ENCODE measurements at places on chromosomes 5 and 9.

DNA sequence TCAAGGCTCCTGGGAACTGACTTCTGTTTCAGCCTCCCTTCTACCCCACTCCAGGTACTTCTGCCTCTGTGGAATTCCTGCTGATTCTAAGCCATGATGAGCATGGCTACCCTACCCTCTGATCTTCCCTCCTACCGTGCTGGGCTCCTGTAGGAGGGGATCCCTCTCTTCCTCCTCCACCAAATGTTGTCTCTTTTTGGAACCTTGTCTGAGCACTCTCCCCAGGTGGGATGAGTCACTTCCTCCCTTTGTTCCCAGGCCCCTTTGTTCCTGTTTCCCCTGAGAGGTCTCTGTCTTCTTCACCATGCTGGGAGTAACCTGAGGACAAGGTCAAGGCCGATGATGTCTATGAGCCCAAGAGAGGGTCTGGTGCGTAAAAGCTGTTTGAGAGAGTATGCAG is 213.2 kb downstream of the GABBR2 start:
- no peak for DNase-seq

DNA sequence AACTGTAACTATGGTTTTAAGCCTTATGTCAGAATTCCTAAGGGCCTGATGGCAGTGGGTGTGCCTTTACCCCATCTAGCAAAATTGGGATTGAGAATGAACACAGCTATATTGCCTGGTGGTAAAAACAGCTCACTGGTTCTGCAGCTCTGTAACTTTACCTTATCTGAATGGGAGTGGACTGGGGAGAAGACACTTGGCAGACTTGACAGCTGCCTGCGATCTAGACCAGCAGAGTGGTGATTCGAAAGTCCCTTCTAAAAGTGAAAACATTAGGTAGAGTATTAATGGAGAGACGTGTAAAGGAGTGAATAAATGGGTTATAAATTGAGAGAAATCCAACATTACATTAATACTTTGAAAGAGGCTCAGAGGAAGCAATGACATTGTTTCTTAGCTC is 289.1 kb upstream of the EDIL3 start:
- DNase-seq: no peak

DNA sequence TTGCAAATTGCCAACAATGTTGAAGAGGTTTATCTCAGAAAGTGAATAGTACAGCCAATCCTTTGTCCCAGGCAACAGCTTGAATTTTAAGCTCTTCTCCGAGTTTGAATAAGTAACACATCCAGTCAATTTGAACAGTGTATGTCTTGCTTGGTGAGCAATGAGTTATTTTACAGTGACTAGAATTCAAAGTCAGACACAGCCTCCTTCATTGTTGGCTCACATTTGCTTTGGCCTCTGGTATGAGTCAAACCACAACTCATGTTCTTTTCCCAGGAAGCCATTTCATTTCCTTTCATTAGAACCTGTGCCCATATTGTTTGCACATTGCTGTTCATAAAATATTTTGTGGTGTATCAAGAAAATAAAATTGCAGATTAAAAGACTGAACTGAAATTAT is 622.0 kb upstream of the DAB2 start:
- DNase-seq: no peak

- DNase-seq: no peak
Observed at GRCh38 chr5:138663009-138663408, 87.8 kb upstream of the HSPA9 start.

GRCh38 chr5:129768735-129769134 is 20.8 kb downstream of the MINAR2 start:
- DNase-seq: no peak

DNA sequence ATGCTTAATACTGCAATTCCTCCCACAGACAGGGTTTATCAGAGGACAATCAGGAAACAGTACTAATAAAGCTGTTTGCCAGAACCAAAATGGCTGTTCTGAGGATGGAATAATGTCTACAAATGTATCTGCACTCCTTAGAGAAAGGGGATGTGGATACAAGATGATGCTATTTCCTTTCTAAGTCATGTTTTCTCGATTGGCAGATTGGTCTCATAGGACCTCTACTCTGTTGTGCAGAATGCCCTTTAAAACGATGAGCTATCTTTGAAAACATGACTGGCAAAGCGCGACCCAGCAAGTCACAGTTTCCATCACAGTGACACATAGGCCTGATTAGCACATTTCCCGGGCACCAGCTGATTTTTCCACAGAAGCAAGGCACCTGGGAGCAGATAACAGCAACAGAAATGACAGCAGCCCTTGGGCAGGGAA is 54.0 kb downstream of the AOPEP start:
- no peak for DNase-seq

DNA sequence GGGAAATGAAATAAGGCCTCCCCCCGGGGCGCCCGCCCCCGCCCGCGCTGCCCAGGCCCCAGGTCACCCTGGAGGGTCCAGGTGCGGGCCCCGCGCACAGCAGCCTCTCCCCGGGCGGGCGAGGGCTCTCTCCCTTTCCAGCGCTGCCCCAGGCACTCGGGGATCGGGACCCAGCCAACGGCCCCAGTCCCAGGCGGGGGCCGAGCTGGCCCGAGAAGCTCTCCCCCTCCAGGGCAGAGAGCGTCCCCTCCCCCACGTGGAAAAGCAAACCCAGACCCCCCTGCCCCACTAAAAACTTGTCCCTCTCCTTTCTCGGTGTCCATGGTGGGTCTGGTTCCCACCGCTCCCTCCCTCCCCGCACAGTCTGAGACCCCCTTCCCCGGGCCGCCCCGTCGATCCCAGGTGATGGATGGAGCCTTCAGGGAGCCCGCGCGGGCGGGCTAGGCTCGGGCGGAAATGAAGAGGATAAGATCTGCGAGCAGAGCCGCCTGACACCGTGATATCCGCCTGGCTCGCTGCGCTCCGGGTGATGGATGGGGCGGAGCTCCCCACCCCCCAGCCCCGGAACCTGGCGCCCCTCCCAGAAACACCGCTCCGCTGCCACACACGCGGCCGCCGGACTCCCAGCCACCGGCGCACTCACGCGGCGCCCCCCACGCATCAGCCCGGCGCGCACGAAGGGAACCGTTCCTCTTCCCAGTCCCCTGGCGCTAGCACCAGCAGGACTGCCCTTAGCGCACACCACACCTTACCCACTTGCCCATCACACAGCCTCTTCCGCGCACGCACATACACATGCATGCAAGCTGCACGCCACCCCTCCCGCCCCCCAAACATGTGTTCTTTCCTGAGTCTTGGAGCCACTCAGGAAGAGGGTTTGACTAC is 81.7 kb upstream of the ZBTB43 start:
- peak; percentile 37 for DNase-seq

- DNase-seq: no peak
Observed at GRCh38 chr9:130120832-130121231, 51.4 kb upstream of the NCS1 start.

- DNase-seq: peak; percentile 98
Observed at GRCh38 chr9:136885950-136886578, at the start of gene TRAF2. Gene TRAF2 (plus strand): TSS chr9:136886516. CDS start chr9:136898741, 12,225 bp downstream.

DNA sequence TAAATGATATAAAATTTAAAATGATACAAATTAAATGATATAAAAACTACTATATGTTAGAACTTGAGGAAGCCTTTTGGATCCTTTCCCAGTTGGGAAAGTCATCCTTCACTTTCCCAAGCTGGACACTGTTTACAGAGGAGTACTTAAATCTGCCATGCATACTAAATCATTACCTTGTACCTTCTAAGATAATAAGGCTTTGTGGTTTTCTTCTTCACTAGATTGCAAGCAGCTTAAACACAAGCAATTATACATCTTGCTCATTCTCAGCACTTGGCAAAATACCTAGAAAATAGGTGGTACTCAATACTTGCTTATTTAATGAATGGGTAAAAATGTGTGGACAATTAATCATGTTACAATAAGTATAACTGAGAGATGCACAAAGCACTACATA is 666.8 kb downstream of the PTPRD start:
- no peak for DNase-seq

- DNase-seq: no peak
Observed at GRCh38 chr9:129567842-129568559, 52.9 kb downstream of the C9orf50 start.

GRCh38 chr9:982394-983230 is 6.2 kb downstream of the DMRT3 start:
- DNase-seq: no peak

GRCh38 chr9:37466037-37466709 is 923 bp upstream of the ZBTB5 start:
- DNase-seq: peak; percentile 72

GRCh38 chr5:115394531-115394930 is 98.1 kb upstream of the CCDC112 start:
- no peak for DNase-seq

DNA sequence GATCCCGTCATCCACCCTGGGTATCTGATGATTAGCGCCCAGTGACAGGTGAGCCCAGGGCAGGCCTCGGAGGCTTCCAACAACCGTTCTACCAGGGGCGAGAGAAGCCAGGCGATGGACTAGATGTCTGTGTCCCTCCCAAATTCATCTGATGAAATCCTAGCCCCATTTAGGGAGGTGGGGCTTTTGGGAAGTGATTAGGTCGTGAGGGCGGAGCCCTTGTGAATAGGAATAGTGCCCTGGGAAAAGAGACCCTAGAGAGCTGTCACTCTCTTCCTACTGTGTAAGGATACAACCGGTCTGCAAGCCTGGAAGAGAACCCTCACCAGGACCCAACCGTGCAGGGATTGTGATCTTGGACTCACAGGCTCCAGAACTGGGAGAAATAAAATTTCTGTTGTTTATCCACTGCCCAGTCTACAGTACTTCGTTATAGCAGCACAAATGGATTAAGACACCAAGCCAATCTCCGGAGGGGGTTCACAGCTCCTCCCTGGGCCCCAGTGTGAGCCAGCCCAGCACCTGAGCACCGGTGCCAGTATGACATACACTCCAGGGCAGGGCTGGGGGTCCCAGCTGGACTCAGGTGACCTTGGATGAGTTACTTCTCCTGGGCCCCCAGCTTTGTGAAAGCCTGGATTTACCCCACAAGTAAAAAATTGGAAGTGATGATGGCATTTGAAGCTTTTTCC is 162.2 kb downstream of the DAB2IP start:
- DNase-seq: no peak

DNA sequence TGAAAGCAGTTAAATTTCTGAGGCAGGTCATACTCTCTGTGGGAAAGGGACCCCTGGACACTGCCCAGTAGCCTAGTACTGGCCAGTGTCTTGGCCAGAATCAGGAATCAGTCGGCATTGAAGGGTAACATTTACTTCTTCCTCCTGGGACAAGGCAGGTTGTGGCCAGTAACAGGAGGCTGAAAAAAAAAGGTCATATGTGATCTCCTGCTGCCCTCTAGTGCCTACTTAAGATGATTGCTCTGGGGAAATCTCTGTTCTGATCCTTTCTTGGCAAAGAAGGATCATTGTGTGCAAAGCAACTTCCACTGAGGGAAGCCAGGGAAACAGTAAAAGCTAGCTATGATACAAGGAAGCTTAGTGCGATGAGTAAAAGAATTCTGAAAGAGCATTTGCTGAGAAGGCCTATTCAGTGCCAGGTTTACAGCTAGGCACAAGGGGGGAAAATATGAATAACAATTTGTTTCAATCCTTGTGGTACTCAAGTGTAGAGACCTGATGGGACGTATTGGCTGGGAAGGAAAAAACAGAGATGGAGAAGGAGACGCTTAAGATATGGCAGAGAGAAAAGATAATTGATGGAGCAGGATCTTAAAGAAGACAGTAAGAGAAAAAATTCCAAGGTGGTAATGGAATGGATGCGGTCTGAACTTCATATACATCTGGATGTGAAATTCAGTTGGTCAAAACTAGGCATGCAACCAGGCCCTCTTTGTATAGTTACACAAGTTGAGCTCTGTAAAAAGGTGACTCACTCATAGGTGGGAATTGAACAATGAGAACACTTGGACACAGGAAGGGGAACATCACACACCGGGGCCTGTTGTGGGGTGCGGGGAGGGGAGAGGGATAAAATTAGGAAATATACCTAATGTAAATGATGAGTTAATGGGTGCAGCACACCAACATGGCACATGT is 25.8 kb upstream of the TRIM32 start:
- DNase-seq: no peak

- DNase-seq: no peak
Observed at GRCh38 chr5:177392765-177393164, 7.7 kb downstream of the PFN3 start.

- no peak for DNase-seq
Observed at GRCh38 chr9:113504725-113505590, 41.4 kb downstream of the RGS3 start.

DNA sequence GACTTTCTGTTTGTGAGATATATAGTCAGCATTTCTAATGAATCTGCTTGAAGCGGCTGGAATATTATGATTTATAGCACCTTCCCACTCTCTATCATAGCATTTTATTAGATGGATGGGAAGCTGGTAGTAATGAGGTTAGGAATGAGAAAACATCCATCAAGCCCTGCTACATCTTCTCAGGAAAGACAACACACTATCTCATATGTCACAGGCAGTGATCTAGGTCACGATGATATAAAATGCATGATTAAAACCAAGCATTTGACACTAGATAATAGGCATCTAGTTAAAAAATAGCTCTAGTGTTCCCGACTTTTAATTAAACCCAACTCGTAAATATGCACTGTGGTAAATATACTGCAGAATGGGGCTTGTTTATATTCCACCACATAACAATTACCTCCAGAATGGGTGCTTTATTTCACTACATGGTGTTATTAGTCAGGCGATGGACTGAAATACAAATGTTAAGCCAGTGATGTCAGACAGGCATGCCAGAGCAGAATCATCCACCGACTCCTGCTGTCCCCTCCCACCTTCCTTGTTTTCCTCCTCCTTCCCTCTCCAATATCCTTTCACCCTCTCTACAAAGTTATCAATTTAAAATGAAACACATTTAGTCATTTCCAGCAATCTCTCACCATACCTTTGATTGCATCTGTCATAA is 286.8 kb downstream of the SPATA31D1 start:
- DNase-seq: no peak

DNA sequence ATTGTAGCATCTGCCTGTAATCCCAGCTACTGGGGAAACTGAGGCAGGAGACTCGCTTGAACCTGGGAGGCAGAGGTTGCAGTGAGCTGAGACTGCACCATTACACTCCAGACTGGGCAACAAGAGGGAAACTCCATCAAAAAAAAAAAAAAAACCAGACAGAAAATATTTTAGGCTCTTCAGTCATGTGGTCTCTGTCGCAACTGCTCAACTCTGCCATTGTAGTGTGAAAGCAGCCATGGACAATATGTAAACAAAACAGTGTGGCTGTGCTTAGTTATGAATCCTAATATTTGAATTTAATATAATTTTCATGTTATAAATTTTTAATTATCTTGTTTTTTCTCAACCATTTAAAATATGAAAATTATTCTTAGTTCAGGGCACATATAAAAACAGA is 38.4 kb downstream of the ZFAND5 start:
- DNase-seq: no peak

- DNase-seq: no peak
Observed at GRCh38 chr5:64451551-64451950, 54.3 kb upstream of the RGS7BP start.
